ENCODE measurements at places on chromosomes 13 and 19.

- DNase-seq: no peak
These were observed 593 bp downstream of the ATP8B3 start for GRCh38 chr19:1811472-1811894.

- no peak for DNase-seq
These were observed 245.4 kb downstream of the SHISA2 start for GRCh38 chr13:25806264-25806974.

DNA sequence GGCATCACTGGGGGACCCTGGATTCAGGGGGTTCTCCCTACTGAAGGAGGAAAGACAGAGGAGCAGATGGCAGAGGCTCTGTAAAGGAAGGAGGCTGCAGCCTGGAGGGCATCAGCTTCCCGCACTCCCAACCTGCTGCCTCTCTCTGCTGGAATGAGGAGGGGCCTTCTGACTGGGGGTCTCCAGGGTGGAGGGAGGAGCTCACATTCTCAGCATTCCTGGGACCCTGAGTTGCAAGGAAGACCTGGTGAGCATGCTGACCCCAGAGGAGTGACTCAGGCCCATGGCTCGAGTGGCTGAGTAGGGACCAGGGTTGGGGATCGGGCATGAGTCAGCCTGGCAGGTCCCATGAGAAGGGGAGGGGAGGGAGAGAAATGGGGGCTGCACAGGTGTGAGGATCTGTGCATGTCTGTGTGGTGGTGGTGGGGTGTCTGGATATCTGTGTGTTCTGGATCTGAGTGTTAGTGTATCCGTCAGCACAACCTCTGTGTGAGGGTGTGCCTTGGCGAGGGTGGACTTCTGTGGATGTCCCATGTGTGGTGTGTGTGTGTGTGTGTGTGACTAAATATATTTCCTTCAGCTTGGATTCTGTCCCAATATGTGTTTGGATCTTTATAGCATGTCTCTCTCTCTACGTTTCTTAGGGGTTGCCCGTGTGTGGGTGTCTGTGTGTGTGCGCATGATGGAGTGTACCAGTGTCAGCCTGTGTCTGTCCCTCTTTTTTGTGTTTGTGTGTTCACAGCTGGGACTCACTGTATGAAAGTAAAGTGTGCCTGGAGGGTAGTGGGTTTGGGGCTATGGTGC, 4.6 kb downstream of the AXL start:
- no peak for DNase-seq

DNA sequence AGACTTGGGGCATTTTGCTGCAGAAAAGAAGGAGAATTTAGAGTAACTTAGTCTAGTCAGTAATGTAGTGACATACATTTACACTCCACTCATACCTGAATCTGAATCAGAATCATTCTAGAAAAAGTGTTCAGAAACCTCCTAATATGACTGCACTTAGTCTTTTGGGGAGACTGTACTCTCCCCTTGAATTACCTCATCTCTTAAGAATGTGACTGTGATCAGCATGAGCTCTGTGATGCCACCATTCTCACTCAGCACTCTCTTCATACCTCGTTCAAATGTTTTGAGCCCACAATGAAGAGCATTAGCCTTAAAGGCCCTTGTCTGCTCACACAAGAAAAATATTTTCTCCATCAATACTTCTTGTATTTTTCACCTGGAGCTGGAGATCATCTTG, 229.4 kb downstream of the FGF14 start:
- no peak for DNase-seq

GRCh38 chr13:34108410-34108809, 290.5 kb downstream of the RFC3 start:
- DNase-seq: no peak

- no peak for DNase-seq
These were observed 800 bp downstream of the RPL28 start for GRCh38 chr19:55386493-55386971.

DNA sequence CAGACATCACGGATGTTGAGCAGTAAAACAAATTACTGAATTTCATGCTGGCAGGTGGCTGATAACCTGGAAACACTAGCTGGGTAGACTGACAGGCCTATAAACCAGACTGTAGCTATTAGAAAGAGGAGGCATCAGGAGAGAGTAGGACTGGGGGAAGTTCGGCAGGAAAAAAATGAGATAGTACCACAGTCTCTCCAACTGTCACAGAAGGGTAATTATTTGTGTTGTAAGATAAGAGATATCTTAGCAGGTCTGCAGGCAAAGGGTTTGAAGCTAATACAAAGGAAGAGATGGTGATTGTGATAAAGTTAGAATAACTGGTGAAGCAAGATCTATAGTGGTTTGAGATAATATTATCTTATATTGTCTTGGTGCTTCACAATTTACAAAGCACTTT, 41.7 kb downstream of the MIPEP start:
- no peak for DNase-seq

GRCh38 chr13:80000684-80001509, 340.0 kb downstream of the SPRY2 start:
- DNase-seq: no peak

- DNase-seq: no peak
These were observed 12.3 kb downstream of the LATS2 start for GRCh38 chr13:21048901-21049698.

- DNase-seq: no peak
These were observed 560.0 kb upstream of the KLHL1 start for GRCh38 chr13:70668293-70668692.

DNA sequence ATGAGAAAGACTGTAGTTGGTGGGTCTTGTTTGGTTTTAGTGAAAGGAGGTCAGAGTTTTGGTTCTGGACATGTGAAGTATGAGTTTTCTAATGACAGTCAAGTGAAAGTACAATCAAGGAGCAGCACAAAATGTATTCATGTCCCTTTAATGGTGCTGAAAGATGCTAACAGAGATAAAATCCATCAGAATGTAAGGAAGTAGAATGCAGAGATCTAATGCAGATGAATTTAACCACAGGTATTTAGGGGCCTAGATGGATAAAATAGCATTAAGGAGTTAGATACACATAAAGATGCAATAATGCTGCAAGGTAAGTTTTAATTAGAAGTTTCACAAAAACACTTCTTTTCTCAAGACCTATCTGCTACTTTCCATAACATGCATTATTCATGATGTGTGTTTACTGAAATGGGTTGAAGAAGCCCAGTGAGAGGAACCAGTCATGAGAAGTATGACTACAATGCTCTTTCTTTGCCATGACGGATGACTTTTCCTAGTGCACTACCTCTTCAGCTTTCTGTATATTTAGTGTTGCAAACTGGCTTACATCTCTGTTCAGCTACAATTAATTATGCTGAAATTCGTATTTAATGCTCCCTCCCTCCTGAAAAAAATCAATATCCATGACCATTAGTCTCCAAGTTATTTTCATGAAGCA, 222.9 kb upstream of the HTR2A start:
- no peak for DNase-seq

DNA sequence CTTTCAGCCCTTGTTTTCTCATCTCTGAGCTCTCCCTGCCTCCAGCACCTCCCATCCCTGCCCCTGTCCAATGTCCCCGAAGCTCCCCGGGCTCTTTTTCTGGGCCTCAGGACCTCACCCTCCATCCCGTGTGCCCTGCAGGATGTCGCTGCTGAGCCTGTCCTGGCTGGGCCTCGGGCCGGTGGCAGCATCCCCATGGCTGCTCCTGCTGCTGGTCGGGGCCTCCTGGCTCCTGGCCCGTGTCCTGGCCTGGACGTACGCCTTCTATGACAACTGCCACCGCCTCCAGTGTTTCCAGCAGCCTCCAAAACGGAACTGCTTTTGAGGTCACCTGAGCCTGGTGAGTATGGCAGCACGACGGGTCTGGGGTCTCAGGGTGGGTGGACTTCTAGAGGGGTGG, 51.1 kb upstream of the CYP4F8 start:
- DNase-seq: no peak

GRCh38 chr13:111602874-111603273, 282.4 kb downstream of the TEX29 start:
- no peak for DNase-seq

GRCh38 chr19:8831832-8832131, 322 bp downstream of the ZNF558 start:
- DNase-seq: no peak

GRCh38 chr19:29372091-29372415, 153.7 kb upstream of the VSTM2B start:
- DNase-seq: no peak

DNA sequence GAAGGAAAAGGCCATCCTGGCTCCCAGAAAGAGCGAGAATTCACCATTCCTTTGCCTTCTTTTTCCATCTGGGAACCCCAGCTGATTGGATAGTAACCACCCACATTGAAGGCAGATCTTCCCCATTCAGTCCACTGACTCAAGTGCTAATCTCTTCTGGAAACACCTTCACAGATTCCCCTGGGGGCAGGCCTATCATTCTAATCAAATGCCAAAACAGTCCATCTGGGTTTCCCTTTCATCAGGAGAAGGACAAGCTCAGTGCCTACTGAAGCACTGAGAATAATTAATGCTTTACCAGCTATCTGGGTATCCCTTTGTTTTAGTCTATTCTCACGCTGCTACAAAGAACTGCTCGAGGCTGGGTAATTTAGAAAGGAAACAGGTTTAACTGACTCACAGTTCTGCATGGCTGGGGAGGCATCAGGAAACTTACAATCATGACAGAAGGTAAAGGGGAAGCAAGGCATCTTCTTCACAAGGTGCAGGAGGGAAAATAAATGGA, 293.2 kb downstream of the ENOX1 start:
- DNase-seq: no peak

Measured in stimulated activated CD8-positive, alpha-beta memory T cell treated with anti-CD3 and anti-CD28 coated beads, Interleukin-15, amount 100 ng/mL, for 24 hours (primary cell).